ENCODE measurements at places on chromosomes 2 and 18.

- DNase-seq: no peak
These were observed 314.0 kb downstream of the TMX3 start for GRCh38 chr18:68400889-68401288.

GRCh38 chr2:31270131-31270530 is 36.2 kb downstream of the EHD3 start:
- no peak for DNase-seq

DNA sequence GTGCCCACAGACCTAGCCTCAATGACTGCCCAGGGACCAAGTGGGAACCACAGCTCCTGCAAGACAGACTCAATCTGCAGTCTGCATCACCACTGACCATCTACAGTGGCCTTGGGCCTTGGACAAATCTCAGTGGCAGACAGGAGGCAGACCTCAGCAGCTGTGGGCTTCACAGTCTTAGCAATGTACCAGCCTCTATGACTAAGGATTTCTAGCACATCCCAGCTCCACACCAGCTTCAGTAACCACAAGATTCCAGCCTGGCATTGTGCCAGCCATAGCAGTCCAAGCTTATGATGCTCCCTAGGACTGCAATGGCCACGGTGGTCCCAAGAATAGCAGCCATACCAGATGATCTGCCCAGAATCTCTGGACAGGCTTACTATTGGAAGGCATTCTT is 19.6 kb upstream of the WDR75 start:
- DNase-seq: no peak

GRCh38 chr18:77524909-77525308 is 275.3 kb downstream of the GALR1 start:
- no peak for DNase-seq

DNA sequence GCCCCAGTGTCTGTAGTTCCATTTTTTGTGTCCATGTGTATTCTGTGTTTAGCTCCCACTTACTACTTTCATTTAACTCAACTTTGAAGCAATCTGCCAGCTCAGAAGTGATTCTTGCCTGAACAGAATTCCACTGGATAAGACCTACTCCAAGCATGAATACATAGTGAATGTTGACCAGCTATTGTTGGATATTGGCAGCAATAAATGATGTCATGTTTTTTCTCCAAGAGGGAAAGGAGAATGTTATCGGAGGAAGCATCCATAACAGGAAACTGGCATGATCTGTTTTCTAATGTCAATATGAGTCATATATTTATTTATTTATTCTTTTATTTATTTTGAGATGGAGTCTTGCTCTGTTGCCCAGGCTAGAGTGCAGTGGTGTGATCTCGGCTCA is 36.8 kb upstream of the TRAPPC8 start:
- DNase-seq: no peak

DNA sequence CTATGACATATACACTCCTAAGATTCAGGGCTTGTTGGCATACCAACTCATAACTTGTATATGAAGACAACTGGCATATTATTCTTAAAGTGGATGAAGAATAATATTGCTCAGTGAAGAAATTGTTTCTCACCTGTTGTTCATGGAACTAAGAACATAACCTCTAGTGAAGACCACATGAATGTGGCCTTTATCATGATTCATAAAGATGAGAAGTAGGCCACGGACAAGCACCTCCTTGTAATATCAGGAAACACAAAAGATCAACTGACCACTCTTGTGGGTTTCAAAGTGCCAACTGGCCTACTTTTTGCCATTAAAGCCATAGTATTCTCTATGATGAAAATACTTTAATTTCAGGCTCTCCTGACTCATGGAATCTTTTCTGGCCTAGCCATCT is 407.4 kb downstream of the GRB14 start:
- DNase-seq: no peak

DNA sequence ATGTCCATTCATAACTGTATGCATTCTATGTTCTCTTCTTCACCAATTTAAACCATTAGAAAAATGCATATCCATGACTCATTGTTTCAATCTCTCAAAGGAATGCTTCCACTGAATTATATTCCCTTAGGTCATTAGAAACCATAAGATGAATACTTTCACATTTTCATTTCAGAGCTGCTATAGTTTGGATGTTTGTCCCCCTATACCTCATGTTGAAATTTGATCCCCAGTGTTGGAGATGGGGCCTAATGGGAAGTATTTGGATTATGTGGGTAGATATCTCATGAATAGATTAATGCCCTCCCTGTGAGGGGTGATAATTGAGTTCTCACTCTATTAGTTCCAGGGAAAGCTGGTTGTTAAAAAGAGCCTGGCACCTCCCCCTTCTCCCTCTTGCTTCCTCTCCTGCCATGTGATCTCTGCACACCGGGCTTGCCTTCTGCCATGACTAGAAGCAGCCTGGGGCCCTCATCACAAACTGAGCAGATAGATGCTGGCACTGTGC is 35.7 kb downstream of the THUMPD2 start:
- DNase-seq: no peak

DNA sequence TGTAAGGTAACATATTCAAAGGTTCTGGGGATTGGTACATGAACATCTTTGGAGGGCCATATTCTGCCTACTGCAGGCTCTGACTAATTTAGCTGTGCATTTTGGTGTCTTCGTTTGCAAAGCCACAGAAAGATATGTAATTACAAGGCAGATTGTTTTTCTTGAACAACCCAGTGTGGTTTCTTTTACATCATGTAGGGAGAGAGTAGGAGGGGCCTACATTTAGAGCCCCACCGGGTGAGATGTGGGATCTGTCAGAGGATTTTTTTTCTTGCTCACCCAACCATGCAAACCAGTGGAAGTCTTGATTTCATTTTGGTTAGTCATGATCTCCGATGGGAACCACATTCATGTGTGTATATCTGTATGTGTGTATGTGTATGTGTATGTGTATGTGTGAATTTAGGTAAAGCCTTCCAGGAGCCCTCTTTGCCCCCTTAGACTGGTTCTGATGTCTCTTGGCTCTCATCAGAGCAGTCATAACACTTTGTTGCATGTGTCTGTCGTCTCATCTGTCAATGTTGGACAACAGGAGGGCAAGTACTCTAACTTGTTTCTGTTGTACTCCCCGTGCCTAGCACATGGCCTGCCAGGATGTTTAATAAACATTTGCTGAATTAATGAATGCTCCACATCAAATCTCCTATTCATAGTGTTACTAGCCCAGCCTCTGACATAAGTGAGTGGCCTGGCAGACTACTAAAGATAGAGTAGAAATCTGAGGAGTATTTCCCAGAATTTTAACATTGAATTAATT is 239.9 kb downstream of the MTX2 start:
- DNase-seq: no peak
